Dermis blood vessel endothelial cell (primary cell): ENCODE measurements at places on chromosomes 12 and 14. TPM values are rescaled to one million over a fixed set of nuclear protein-coding genes. Genes with fewer than 3 reads are reported as not detected.

ARMH4 gene
- 1.5 and 2.0 TPM in 2 replicates for total RNA-seq

CACNA2D4 gene
- 0.17 and 0.33 TPM in 2 replicates for total RNA-seq

DNA sequence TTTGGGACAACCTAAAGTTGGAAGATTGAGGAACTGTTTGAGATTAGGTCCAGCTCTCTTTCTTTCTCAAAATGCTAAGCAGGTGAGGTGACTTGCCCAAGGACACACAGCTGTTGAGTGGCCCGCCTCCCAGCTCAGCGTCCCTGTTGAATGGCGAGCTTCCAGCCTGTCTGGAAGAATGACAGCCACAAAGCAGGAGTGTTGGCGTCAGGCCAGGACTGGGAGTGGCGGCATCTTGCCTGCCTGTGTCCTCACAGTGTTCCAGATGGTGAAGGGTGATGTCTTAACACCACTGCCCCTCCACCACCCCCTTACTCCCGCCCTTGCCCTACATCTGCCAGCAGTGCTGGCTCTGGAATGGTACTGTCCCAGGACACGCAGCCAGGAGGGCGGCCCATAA is 4.4 kb upstream of the CEBPE start:
- no peak for DNase-seq

GRCh38 chr12:53128780-53129569 is 25.7 kb downstream of the SOAT2 start:
- DNase-seq, result no peak

DNA sequence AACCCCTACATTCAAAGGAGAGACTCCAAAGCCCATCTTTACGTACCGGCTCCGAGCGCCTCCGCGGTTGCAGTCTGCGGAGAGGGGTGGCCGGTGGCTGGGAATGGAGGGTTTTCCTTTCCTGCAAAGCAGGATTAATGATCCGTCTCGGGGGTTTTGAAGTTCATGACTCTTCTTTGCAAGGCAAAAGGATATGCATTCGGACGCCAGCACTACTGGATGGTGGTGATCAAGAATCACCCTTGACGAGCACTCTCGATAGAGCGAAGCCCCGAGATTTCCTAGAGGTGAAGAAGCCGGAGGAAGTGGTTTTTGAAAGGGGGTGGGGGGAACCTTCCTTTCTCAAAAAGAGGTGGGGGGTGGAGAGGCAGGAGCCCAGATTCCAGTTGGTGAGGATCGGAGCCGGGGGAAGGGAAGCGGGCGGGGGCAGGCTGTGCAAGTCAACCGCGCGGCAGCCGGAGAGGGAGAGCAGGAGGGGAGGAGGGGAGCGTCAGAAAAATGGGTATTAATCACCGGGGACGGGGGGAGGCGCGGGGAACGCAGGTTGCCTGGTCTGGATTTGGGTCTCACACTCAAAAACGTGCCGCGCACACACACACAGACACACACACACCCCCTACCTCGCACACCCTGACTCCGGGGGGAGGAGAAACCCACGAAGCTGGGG is at the start of gene GRIN2B:
Gene GRIN2B (minus strand): TSS at position 307 of the 667 bp plus-strand sequence. CDS start 115,394 bp downstream, outside the sequence.
- no peak for DNase-seq
